ENCODE measurements at places on chromosomes 6 and 20.

- DNase-seq, result peak; percentile 38
These were observed 4.5 kb upstream of the DEFB126 start for GRCh38 chr20:137668-138490.

DNA sequence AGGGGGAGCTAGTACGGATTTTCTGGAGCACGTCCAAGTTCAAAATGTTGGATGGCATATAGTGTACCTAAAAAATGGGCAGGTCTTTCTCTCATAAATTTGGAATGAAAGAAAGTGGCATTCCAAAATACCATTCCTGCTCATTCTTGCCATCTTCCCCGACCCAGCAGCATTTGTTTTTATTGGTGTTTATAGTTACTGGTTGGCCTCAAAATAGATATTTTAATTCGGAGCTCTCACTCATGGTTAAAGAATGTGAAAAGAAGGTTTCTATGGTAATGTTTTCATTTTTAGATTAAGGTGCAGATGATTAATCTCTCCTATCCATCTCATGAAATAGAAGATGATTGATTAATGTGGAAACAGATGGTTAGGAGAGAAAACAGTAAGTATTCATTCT lies 204.5 kb downstream of the HIVEP2 start:
- no peak for DNase-seq

- no peak for DNase-seq
These were observed 307.3 kb upstream of the SUPT3H start for GRCh38 chr6:45685076-45685475.

DNA sequence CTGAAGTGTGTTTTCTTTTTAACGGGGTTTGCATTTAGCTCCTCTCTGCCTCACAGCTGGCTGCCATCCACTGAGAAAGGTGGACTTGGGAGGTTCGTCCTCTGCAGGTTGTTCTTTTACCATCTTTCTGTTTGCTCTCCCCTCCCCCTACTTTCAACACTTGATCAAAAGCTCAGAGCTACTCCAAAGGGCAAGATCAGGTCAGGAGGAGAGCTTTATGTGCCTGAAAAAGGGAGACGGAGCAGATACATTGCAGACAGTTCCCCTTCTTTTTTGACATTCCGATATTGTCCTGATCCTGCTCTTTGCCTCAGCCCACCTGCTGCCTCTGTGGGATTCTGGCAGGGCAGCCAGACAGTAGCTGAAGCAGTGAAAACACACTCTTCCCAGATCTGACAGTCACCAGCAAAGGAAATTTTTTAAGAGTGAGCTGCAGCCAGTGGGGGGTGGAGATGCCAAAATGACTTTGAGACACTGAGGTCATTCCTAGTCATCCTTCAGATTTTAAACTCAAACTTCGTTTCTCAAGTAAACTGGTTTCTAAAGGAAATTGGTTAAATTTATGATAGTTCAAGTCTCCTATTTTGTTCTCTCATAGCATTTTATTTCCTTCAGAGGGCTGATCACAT lies 26.5 kb downstream of the SMLR1 start:
- no peak for DNase-seq

GRCh38 chr20:43191946-43192863 lies 2.5 kb upstream of the PTPRT start:
- DNase-seq, result peak; percentile 41
